ENCODE measurements at places on chromosomes 6 and 20.

DNA sequence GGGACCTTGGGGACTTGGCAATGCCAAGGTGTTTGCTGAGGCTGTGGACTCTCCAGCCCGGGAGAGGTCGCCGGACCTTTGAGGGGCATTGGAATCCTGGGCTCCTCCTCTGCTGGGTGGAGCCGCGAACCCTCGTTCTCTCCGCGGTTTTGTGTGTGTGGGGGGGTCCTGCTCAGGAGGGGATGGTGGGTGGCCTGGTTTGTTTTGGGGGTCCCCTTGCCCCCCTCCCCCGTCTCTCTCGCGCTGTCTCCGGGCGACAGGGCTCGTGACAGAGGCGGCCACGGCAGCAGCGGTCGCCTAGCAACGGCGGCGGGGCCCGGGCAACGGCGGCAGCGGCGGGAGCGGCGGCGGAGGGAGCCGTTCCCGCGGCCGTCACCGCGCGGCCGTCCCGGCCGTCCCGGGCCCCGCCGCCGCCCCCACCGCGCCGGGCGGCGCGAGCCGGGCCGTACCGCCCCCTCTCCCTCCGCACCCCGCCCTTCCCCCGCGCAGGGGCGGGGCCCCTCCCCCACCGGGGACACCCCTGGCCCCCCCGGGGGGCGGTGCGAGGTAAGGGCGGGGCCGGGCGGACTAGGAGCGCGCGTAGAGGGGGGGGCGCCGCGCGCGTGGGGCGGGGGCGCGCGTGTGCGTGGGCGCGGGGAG, 7.8 kb downstream of the SYNGAP1 start:
- no peak for DNase-seq

- DNase-seq, result no peak
These were observed 12.0 kb downstream of the SLC12A5 start for GRCh38 chr20:46040902-46041535.

GRCh38 chr6:87741001-87741650, 39.1 kb upstream of the AKIRIN2 start:
- no peak for DNase-seq

DNA sequence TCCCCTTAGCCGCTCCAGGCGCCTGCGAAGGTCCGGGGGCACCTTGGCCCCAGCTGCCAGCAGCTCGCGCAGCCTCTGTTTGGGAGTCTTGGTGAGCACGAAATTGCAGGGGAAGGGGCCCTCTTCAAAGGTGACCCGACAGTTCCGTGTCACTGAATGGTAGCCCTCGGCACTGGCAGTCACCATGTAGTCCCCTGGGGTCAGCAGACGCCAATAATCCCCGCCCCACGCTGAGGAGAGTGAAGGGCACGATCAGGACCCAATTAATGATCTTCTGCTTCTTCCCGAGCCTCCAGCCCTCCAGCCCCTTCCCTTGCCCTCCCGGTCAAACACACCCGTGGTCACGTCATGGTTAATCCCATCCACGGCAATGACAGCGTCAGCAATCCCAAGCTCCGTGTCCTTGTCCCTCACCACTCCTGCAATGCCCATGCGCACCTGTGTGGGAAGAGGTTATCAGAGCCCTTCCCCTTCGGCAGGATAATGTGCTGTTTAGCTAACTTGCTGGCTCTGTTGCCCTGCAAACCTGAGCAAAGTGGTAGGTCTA, 6.2 kb downstream of the CPXM1 start:
- DNase-seq, result no peak

- DNase-seq, result no peak
These were observed 433.2 kb downstream of the CD83 start for GRCh38 chr6:14550822-14551221.

GRCh38 chr20:33054381-33054780, 678 bp downstream of the BPIFB3 start:
- no peak for DNase-seq

- DNase-seq, result no peak
These were observed 209.6 kb upstream of the SSTR4 start for GRCh38 chr20:22825546-22825945.

DNA sequence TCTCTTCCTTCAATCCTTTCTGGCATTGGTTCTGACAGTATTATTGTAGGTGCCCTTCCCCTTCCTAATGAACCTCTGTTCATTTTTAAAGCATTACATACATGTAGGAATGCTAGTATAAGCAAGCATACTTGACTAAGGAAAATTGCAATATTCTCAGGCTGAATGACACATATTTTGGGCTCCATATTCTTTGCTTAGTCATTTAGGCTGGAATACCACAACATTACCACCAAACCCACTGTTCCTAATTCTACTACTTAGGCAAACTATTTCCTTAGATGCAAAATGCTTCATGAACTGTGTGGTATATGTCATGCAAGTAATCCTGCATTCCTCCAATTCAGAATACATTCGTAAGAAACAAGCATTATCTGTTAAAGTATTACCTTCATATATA, 113.9 kb downstream of the PRDM1 start:
- no peak for DNase-seq

GRCh38 chr20:35156978-35157377, 9.8 kb upstream of the EDEM2 start:
- DNase-seq, result no peak

DNA sequence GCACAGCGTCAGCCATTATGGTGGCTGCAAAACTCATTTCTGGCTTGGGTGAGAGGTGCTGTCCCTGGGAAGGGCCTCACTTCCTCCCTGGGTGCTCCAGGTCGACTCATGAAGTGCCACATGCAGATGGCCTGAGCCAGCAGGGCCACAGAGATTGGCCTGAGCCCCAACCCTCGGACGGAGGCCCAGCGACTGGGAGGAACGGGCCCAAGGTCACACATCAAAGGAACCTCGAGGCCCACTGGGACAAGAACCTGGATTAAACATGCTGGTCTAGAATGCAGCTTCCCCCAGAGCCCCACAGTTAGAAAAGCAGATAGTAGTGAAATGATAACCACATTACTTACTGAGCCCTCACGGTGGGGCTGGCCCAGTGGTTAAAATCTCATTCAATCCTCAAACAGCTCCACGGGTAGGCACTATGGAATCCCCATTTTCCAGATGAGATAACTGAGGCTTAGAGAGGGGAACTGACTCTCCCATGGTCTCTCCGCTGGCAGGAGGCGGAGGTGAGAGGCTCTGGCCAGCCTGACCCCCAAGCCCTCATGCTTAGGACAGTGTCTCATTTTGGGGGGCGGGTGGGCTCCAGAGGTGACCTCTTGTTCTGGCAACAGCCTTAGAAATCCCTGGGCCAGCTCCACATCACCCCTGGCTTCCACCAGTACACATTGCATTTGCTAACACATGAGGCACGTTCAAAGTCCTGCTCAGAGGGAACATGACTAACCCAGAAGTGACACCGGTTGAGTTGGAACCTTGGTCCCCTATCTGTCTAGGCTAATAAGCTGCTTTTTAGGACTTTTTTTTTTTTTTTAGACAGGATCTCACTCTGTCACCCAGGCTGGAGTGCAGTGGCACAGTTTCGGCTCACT, 53.0 kb downstream of the SRC start:
- no peak for DNase-seq

- DNase-seq, result no peak
These were observed 2.4 kb downstream of the PNPLA1 start for GRCh38 chr6:36272234-36272633.

DNA sequence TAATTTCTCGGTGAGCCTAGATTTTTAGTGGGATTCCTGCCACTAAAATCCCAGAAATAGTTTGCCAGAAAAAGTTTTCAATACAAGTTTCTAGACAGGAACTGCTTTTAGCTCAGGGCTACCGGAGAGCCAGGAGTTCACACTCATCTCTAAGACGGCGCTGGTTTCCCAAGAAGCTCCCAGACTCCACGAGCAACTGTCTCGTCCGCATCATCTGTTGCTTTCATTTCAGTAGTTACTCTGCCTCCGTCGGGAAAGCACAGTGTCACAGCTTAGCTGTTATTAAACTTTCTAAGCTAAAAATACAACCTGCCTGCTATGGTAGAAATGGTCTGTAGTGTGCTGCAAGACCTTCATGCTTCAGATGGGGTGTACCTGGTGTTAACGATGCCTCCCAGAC, 197.3 kb upstream of the SNX9 start:
- no peak for DNase-seq

GRCh38 chr6:3347826-3348225, 89.1 kb downstream of the PSMG4 start:
- DNase-seq, result no peak

DNA sequence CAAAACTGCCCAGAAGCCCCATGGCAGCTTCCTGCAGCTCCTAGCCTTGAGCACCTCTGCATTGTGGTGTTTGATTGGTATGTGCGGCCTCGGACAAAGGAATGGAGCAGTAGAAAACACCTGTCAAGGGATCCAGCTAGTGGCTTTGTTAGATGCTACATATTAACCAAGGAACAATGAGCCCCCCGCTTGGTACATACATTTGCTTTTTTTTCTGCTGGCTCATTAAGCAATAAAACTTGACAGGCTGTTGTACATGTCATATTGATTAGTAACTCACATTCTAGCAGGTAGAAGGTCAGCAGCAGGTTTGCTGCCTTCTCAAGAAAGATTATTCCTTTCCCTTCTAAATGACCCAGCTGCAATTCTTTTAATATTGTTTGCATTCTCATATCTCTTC, 937 bp downstream of the SPACA1 start:
- DNase-seq, result no peak

DNA sequence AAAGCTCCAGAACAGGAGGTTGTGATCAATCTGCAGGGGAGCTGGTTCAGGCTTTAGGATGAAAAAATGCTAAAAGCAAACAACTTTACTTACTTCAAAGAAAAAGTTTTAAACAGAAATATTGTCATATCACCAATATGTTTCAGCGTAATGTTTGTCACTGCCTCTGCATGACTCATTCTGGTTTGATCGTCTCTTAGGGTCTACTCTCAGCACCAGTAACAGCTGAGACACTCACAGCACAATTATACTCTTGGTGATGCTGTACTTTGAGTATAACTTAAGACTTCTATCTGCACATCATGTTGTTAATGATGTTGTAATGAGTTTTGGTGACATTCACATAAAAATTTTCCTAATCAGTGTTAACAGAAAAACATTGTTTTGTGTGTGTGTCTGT, 665.4 kb downstream of the EPM2A start:
- no peak for DNase-seq

- no peak for DNase-seq
These were observed 186.6 kb downstream of the SOX4 start for GRCh38 chr6:21780141-21780540.

GRCh38 chr6:31468311-31468710, 29.6 kb upstream of the MICB start:
- DNase-seq, result no peak

DNA sequence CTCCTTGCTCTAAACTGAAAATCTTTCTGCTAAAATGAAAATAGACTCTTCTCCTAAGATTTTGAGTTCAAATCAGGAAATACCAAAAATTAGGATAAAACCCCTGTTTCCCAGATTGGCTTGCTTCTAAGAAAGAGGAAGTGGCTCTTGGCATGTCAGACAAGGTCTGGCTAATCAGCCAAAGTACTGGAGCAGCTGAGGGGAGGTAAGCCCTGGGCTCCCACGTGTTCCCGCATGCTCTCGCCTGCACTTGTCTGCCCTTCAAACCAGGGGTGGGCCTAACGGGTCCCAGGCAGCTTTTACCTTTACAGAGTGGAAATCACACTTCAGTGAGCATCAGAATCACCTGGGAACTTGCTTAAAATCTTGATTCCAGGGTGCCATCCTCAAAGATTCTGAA, 43.2 kb upstream of the GABRR1 start:
- DNase-seq, result no peak

- no peak for DNase-seq
These were observed 54.3 kb downstream of the PPP1R14C start for GRCh38 chr6:150196942-150197745.

GRCh38 chr6:24252280-24252679, 105.6 kb downstream of the DCDC2 start:
- no peak for DNase-seq
